Effector CD4-positive, alpha-beta T cell (primary cell): ENCODE measurements at places on chromosomes 2 and 18.

DNA sequence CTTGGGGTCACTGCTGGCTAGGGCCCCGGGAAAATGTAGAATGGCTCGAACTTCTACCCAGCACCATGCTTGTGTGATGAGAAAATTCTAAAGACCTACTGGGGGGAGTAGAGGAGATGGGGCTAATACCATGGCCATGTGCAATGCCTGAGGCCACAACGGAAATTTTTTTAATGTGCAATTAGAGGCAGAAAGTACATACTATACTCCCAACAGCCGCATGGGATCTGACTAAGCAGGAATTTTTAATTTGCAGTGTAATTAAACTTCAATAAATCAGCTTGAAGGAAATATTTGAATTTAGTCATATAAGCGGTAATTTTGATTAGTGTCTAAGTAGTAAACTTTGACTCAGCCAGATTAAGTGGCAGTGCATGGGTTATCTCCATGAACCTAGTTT, 53.2 kb upstream of the CNGA3 start:
- no peak for DNase-seq

DNA sequence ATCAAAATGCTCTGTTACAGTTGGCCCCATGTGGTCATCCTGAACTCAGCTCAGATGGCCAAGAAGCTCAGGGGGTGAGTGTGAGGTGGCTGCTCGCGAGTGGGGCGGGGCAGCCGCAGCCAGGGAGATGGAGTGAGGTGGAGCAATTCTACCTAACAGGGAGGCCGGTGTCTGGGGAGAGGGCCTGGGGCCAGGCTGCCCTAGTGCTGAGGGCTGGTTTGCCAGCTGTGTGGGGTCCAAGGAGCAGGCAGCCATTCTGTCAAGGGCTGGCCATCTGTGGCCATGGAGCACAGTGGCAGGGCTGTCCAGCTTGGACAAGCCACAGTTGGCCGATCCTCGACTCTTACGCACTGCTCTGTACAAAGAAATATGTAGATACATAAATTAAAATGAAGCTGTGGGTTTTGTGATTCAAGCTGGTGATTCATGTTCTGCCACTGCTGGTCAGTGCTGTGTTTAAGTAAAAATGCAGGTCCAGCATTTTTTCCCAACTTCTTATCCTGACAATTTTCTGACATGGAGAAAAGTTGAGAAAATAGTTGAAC, 82.1 kb downstream of the HS6ST1 start:
- DNase-seq: no peak

DNA sequence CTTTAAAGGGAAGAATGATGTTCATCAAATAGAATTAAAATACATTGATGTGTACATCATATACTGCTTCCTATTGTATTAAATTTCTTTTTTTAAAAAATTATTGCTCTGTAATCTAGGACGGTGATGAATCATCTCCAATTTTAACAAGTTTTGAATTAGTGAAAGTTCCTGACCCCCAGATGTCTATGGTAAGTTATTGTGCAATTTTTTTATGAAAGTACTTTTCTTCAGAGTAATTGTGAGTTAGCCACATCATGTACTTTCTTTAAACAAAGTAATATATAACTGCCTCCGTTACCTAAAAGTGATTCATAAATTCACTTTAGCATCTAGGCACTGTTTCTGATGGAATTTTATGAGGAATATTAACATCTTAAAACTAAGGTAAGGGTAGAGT, 38.1 kb downstream of the PIK3C3 start:
- DNase-seq: no peak

GRCh38 chr2:195501746-195502145, 155.3 kb upstream of the SLC39A10 start:
- DNase-seq: no peak

- DNase-seq: no peak
These were observed 208.5 kb downstream of the SH3BP4 start for GRCh38 chr2:235160281-235160810.

DNA sequence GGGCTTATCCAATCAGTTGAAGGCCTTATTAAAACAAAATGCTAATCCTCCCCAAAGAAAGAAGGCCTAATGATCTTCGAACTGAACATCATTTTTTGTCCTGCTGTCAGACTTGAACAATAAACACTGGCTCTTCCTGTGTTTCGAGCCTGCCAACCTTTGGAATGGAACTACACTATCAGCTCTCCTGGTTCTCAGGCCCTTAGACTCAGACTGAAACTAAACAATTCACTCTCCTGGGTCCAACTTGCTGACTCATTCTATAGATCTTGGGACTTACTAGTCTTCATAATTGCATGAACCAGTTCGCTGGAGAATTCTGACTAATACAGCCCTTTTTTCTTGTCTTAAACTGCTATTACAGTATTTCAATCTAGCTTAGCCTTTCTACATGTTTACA, 235.2 kb downstream of the LNPK start:
- DNase-seq: no peak

GRCh38 chr2:159758239-159758638, 39.8 kb downstream of the CD302 start:
- no peak for DNase-seq

DNA sequence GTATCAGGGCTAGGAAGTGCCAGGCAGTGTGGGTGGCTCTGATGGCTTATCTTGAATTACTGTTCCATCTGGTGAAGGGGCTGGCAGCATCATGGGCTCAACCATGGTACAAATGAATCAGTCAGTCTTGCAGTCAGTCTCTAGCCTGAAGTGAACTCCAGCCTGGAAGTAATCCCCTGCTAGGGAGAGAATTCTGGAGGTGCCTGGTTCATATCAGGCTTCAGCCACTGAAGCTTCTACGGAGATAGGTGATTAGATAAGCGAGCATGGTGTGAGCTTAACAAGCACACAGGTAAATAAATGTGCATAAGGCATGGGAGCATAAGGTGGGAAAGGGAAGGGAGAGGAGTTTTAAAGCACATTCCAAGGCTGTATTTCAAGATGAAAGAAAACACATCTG, 541.7 kb downstream of the MBD2 start:
- DNase-seq: no peak

GRCh38 chr2:229244975-229245374, 26.1 kb downstream of the PID1 start:
- DNase-seq: no peak

GRCh38 chr2:69947325-69947931, 14.0 kb downstream of the ASPRV1 start:
- DNase-seq: no peak

GRCh38 chr2:96089356-96090195, 26.8 kb downstream of the ADRA2B start:
- no peak for DNase-seq
